Naive thymus-derived CD4-positive, alpha-beta T cell (primary cell): ENCODE measurements at places on chromosomes 3 and 15.

DNA sequence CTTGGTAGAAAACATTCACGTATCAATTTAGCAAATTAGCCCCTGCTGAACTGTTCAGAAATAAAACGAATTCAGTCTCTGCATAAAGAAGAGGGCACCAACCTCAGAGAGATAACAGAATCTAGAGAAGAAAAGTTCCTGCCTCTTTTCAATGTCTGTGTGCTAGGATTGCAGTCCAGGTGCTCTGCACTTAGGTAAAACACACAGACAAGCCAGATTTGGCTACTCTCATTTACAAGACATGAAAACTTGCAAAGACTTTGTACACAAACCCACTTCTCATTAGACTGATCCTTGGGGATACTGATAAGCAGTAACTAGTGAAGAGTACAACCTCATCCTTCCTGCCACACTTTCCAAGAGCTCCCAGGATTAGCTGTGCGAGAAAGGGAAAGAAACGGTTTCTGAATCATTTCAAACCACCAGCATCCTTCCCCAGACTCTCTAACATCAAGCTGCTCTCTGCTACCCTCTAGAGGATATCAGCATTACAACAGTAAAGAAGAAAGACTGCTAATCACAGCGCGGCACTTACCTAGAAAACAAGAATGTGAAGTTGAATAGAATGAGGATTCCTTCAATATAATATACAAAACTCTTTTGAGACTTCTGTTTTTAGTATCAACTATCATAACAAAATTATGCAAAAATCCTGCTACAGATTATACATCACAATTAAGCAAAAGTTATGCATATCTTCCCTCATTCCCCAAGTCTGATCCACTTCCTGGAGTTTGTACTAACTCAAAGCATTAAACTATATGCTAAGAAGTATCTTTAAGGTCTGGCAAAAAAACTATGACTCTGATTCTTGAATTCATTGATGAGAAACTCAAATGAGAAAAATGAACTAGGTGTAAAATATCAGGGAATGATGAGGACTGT lies 306.4 kb downstream of the MAGI1 start:
- H3K27me3 ChIP-seq: no peaks in the 10 kb centered on the region
- no peak overlapping the region for H3K4me3 ChIP-seq
- H3K36me3 ChIP-seq: no peaks in the 10 kb centered on the region
- no peak overlapping the region for H3K27ac ChIP-seq
- no peaks in the 10 kb centered on the region for H3K4me1 ChIP-seq

- H3K27ac ChIP-seq: peak overlapping the region; percentile 72
- no peaks in the 10 kb centered on the region for H3K4me1 ChIP-seq
- DNase-seq: no peak
These were observed 140.0 kb upstream of the MEF2A start for GRCh38 chr15:99425657-99426301.

- H3K4me3 ChIP-seq: no peak overlapping the region
- peaks cover 9% of the 10 kb centered on the region for H3K4me1 ChIP-seq
- no peak overlapping the region for H3K27ac ChIP-seq
These were observed 57.3 kb upstream of the RNF7 start for GRCh38 chr3:141680620-141681389.

DNA sequence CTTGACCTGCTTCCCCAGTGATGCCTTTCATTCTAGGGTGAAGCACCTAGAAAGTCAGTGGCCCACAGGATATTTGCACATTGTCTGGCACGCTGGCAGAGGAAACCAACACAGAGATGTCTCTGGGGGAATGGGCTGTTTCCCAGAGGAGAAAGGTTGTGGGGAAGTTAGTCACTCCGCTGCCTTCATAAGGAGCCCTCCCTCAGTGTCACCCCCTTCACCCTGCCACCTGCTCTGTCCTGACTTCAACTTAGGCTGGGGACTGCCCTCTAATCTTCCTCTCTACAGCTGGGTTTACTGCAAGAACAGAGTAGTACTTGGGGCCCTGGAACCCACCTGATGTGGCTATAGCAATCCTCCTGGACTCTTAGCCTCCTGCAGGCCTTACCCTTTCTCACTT lies 5.7 kb downstream of the KLHDC8B start:
- no peak for DNase-seq
- H3K4me3 ChIP-seq: no peak overlapping the region
- no peak overlapping the region for H3K27ac ChIP-seq
- no peaks in the 10 kb centered on the region for H3K27me3 ChIP-seq
- no peaks in the 10 kb centered on the region for H3K36me3 ChIP-seq
